ENCODE measurements at places on chromosomes 4 and X. TPM values are rescaled to one million over a fixed set of nuclear protein-coding genes. Genes with fewer than 3 reads are reported as not detected.

GRCh38 chr4:44670506-44671199 is 7.6 kb upstream of the GUF1 start:
- DNase-seq: no peak

DNA sequence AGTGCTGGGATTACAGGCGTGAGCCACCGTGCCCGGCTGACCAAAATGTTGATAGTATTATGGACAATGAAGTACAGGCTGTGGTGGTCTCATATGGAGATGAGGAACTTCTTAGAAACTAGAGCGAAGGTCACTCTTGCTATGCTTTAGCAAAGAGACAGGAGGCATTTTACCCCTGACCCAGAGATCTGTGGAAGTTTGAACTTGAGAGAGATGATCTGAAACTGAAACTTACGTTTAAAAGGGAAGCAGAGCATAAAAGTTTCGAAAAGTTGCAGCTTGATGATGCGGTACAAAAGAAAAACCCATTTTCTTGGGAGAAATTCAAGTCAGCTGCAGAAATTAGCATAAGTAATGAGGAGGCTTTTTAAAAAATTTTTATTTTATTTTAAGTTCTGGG is 8.5 kb upstream of the CTAG2 start:
- no peak for DNase-seq

- no peak for DNase-seq
These were observed 435.6 kb downstream of the PCDH10 start for GRCh38 chr4:133584714-133585113.

- DNase-seq: no peak
These were observed 41.2 kb downstream of the LIN54 start for GRCh38 chr4:82969414-82969813.

DNA sequence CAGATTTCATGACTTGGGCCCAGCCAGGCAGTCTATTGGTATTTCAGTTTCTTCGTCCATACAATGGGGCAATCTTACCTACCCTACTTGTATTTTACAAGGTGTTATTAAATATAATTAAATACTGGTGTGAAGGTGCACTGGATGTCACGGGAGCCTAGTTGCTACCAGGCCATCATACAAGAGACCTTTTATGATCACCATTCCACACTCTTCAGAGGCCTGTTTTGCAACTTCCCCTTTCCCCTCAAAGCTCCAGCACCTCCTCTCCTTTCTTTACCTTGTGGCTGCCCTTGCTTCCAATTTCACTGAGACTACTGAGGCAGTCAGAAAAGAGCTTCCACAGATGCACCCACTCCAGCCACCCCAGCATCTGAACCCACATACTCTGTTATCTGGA is 93.8 kb upstream of the HELT start:
- DNase-seq: no peak

GRCh38 chrX:18294893-18295292 is 59.6 kb downstream of the SCML2 start:
- no peak for DNase-seq

DNA sequence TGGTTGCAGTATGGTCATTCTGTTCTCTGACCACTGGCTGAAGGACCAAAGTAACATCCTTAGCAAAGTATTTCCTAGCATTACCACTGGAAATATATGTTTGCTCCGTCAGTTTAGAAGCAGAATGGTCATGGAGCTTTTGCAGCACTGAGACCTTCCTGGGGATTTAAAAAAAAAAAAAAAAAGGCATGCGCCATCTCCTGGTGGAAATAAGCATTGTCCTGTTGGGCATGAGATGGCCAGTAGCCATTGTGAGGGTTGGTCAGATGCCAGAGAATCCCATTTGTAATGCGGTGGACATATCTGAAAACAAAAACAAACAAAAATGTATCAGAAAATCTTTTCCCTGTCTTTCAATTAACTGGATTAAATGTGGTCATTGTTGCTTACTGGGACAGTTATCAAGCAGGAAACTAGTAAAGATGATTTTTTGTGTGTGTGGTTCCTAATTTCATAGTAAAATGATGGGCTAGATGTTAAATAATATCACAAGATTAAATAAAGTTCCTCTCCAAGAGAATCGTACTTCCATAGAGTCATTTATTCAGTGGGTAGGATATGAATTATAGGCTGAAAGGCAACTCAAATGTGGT is 139.6 kb downstream of the SOWAHB start:
- DNase-seq: no peak

TKTL1 gene
- total RNA-seq: 0.80 TPM

USP27X gene
- total RNA-seq: 1.9 TPM
